ENCODE measurements at places on chromosomes 13 and 19.

GRCh38 chr13:114087430-114087829 lies 45.0 kb downstream of the RASA3 start:
- DNase-seq: no peak

GRCh38 chr13:114041493-114041892 lies 67.6 kb upstream of the C13orf46 start:
- DNase-seq: no peak

- DNase-seq: no peak
Observed at GRCh38 chr13:113630804-113631203, 27.2 kb downstream of the ATP4B start.

DNA sequence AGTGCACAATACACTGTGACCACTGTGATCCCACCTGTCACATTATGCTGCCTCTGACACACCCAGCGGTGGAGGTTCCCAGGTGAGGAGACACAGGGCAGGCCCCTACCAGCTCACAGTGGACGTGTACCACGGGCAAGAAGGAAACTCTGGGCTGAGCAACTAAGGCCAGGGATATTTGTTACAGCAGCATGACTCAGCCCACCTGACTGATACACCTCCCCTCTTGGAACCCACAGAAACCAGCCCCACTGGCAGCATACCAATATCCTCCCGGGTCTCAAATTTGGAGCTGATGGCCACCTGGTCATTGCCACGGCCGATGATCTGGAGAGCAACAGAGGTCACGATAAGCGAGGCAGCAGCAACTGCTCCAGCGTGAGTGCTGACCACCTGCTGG lies 14.9 kb downstream of the KLC3 start:
- no peak for DNase-seq

DNA sequence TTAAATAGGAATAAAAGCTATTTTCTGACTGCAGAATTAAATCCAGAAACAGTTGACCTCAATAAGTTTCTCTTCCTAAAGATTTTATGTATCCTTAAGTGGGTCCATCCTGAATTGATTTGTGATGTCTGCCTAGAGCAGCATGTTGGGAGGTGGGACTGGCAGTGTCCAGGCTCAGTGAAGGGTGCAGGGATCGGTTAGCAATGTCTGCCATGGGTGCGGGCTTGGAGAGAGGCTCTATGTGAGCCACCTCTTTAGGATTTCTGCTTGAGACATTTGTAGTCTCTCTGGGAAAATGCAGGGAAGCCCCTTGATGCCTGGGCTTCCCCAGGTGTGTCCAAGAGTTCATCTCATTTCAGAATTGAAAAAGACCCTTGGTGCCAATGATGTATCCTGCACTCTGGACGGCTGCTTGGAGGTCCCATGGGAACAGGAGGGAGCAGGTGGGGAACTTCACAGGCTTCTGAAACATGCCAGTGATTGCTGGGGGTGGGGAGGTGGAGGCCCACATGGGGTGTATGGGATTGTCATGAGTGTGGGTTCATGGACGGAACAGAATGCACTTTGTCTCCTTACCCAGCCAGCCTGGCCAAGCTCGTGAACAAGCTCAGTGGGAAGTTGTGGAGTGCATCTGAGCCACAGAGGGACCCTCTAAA lies 6.2 kb upstream of the COLGALT1 start:
- no peak for DNase-seq

DNA sequence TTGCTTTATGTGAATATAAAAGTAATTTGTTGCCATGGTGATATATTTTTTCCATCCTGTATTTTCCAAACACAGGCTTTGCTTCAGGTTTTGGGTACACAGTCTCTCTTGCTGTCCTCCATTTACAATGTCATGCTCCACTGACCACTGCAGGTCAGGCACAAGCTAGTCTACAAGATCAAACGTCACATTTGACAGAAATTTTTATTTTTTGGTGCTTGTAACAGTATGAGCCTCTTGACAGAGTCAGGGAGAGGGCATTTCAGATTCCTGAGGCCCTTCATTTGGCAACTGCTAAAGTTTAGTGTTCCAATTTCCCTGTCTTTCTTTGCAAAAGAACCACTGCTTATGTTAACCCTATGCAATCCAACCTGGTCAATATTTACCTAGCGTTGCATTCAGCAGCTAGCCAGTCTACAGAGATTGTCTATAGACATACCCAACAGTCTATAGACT lies 175.0 kb downstream of the RFC3 start:
- no peak for DNase-seq

GRCh38 chr13:24012648-24013047 lies 115.3 kb upstream of the C1QTNF9B start:
- DNase-seq: no peak

GRCh38 chr19:29943615-29944014 lies 1.6 kb downstream of the URI1 start:
- no peak for DNase-seq

- no peak for DNase-seq
Observed at GRCh38 chr19:2491130-2491801, 15.3 kb downstream of the GADD45B start.

DNA sequence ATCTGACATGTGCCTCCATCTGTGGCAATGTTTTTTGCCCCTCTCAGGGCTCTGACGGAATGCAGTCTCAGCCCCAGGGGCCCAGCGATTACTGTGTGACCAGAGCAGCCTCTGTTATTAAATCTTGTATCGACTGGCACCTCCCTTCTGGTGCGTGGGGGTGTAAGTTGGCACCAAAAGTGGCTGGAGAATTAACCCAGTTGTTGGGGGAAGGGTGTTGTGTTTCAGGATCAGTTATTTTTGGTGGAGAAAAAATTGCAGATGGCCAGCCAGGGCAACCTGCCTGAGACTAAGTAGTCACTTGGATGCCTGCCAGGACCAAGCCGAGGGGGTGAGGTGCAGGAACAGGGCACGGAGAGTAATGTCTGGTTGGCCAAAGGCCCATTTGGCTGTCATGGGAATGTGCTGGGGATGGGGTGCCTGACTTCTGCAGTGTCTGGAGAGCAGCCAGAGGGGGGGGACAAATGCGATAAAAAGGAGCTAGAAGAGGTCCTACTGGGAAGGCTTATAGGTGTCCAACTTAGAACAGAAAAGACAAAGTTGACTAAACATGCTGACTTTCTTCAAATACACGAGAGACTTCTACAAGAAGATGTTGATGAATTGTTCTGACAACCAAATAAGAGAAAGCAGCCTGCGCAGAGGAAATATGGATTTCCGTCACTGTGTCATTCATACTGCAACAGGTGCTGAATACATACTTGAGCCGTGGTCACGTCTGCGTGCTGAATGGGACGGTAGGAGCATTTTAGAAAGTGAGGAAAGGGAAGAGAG lies 69.8 kb downstream of the SIAH3 start:
- no peak for DNase-seq

- DNase-seq: no peak
Observed at GRCh38 chr19:33638167-33639034, 16.6 kb downstream of the CHST8 start.

- DNase-seq: peak; percentile 16
Observed at GRCh38 chr13:57716295-57716694, 84.8 kb downstream of the PCDH17 start.

DNA sequence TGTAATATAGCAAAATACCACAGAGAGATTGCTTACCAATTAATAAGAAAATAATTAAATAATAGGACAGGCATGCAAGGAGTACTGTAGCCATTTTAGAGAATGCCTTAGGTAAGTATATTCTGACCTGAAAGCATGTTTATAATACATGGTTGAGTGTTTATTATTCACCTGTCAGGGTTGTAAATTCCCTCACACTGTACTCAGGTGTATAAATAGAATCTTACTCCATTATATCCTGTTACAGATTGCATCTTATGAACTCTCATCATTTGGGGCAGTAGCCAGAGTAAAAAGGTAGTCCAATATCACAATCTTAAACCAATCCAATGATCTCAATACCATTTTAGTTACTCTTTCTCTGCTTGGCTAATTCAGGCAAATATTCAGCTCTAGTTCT lies 35.8 kb upstream of the GTF2F2 start:
- no peak for DNase-seq

DNA sequence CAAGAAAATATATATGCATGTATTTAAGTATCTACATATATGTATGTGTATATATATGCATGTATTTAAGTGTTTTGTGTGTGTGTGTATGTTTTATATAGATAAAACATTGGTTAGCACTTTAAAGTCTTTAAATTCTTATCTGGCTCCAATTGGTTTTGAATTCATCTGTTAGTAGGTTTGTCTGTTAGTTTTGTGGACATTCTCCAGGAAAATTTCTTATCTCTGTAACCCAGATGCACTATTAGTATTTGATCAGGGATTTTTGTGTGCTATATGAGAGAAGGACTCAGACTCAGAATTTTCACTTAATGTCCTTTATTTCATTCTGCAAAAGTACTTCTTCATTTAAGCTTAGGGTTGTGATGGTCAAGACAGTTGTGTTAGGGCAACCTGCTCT lies 103.1 kb downstream of the ITGBL1 start:
- no peak for DNase-seq

DNA sequence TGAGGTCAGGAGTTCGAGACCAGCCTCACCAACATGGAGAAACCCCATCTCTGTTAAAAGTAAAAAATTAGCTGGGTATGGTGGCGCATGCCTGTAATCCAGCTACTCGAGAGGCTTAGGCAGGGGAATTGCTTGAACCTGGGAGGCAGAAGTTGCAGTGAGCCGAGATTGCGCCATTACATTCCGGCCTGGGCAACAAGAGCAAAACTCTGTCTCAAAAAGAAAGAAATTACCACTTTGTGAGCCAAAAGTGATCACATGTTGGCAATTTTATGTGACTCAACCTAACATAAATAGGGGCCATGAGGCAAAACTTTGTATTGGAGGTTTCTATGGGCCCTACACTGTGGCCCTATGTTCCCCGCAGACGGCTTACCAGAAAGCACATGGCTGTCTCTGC lies 72.2 kb downstream of the MAP4K1 start:
- DNase-seq: no peak

DNA sequence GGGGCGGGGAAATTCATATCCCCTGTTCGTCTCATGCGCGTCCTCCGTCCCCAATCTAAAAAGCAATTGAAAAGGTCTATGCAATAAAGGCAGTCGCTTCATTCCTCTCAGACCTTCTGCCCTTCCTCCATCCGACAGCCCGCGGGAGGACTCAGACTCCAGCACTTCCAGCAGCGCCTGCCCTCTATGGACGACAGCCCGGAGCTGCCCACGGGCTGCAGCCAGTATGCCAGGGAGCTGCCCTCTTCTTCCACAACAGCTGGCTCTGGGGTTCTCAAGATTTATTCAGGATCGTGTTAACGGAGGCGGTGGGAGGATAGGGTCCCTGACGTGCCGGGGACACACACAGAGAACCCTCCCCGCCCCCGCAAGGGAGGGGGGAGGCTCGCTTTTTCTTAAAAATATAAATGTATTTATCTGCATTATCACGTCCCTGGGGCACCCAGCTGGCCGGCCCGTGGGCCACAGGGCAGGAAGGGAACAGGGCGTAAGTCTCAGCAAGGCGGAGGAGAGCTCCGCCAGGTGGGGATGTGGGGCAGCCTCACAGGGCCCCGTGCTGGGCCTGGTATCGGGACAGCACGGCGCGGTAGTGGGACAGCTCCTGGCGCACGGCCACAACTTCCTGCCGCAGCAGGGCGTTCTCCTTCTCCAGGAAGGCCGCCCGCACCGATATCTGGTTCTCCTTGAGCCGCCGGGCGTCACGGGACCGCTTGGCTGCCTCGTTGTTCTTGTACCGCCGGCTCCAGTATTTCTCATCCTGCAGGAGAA lies 6.7 kb downstream of the DBP start:
- no peak for DNase-seq

GRCh38 chr13:31950111-31950815 lies 81.3 kb upstream of the FRY start:
- DNase-seq: peak; percentile 68

- peak; percentile 9 for DNase-seq
Observed at GRCh38 chr19:7928741-7929701, 3.1 kb upstream of the CTXN1 start.

DNA sequence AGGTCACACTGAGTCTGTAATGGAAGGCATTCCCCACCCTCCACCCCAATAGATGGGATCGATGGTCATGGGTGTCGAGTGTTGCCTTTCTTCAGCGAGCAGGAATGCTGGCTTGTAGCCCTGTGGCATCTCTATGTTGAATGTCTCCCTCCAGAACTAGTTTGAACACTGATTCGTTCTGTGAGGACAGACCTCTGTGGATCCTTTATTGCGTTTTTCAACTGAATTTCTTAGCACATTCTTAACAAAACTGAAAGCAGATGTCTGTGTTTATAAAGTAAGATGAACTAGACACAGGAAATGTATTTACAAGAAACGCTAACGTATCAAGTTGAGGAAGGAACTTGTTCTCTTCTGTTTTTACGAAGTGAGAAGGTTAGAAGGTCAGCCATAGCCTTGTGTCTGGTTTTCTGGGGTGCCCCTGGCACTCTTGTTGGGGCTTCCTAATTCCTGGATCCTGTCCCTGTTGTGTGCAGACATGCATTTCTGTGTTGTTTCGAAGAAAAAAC lies 36.8 kb upstream of the TM9SF2 start:
- peak; percentile 69 for DNase-seq

GRCh38 chr13:20161275-20161950 lies 561 bp upstream of the GJA3 start:
- no peak for DNase-seq

GRCh38 chr19:40363069-40363468 lies 14.6 kb downstream of the PLD3 start:
- DNase-seq: peak; percentile 67

DNA sequence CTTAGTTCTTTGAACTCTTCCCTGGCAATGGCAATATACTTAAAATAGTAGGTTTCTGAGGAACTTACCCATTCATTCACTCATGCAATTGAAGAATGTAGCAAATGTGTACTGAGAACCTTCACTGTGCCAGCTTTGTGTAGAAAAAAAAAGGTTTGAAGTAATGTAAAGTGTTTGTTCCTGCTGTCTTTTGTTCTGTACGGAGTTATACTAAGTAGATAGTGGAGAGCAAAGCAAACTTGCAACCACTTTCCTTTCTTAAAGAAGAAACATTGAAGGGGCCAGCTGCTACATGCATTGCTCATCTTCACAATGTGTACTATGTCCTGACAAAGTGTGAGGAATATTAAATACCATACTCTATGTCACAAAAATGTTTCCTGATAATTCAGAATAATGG lies 68.9 kb upstream of the FREM2 start:
- no peak for DNase-seq

- no peak for DNase-seq
Observed at GRCh38 chr19:46610851-46611770, 10.0 kb downstream of the CALM3 start.

- peak; percentile 45 for DNase-seq
Observed at GRCh38 chr19:16714702-16715287, 4.9 kb upstream of the NWD1 start.

- no peak for DNase-seq
Observed at GRCh38 chr19:18204394-18205199, 755 bp upstream of the RAB3A start.

- no peak for DNase-seq
Observed at GRCh38 chr13:25806264-25806974, 245.4 kb downstream of the SHISA2 start.

DNA sequence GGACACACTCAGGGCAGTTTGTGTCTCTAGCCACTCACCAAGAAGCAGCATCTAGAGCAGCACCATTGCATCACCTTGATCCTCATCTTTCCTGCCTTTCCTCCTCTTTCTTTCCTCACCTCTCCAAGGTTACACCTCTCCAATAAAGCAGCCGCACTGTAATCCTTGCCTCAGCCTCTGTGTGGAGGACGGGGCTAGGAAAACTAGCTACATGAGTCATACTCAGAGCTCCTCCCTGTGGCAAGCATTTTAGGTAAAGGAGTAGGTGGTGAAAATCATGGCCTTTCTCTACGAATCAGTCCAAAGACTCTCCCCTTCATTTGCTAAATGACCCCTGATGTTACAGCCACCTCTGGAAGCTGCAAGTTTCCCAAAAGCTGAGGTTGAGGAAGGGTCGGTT lies 108.9 kb downstream of the DNAJC15 start:
- no peak for DNase-seq
